ENCODE measurements at places on chromosomes 11 and 22. TPM values are rescaled to one million over a fixed set of nuclear protein-coding genes. Genes with fewer than 3 reads are reported as not detected.

DERL3 gene
- 0.43 TPM for total RNA-seq

REXO2 gene
- total RNA-seq: 197 TPM

CHRNA10 gene
- 1.3 TPM for total RNA-seq

PGR gene
- 0.86 TPM for total RNA-seq

SCO2 gene
- total RNA-seq: 2.5 TPM

SMIM38 gene
- total RNA-seq: 0.11 TPM

UBQLN3 gene
- 0.13 TPM for total RNA-seq

RAB30 gene
- total RNA-seq: 31.4 TPM

TCN1 gene
- not detected for total RNA-seq

C11orf86 gene
- total RNA-seq: not detected

TMEM151A gene
- total RNA-seq: 0.32 TPM

VSIG2 gene
- total RNA-seq: not detected

EMID1 gene
- total RNA-seq: 0.76 TPM

ASCC2 gene
- total RNA-seq: 30.4 TPM

MMP7 gene
- total RNA-seq: not detected

C22orf15 gene
- 1.9 TPM for total RNA-seq

DGCR6 gene
- total RNA-seq: 1.2 TPM

P2RX6 gene
- 3.1 TPM for total RNA-seq

OR51I1 gene
- total RNA-seq: not detected

RAB39A gene
- total RNA-seq: not detected

OR51S1 gene
- total RNA-seq: not detected

MPZL2 gene
- 2.9 TPM for total RNA-seq

CHRM4 gene
- 0.22 TPM for total RNA-seq

ARHGAP42 gene
- 23.2 TPM for total RNA-seq

RAPSN gene
- total RNA-seq: not detected

GLYATL1B gene
- total RNA-seq: not detected

CCDC73 gene
- not detected for total RNA-seq

ARHGAP20 gene
- 10.3 TPM for total RNA-seq

PHOX2A gene
- total RNA-seq: not detected

MMP8 gene
- not detected for total RNA-seq

GALNT18 gene
- 16.9 TPM for total RNA-seq

MRGPRE gene
- total RNA-seq: 0.78 TPM

CCDC81 gene
- 1.1 TPM for total RNA-seq

MS4A12 gene
- not detected for total RNA-seq

AQP11 gene
- total RNA-seq: 0.78 TPM

UBQLNL gene
- total RNA-seq: 0.65 TPM

ANO3 gene
- not detected for total RNA-seq

TRIM29 gene
- 13.1 TPM for total RNA-seq

MIAT gene
- total RNA-seq: 0.78 TPM

KRTAP5-9 gene
- not detected for total RNA-seq

KCTD17 gene
- total RNA-seq: 19.3 TPM

CECR2 gene
- total RNA-seq: under 0.01 TPM

Data from articular chondrocyte of knee joint (primary cell).